Natural killer cell (primary cell): ENCODE measurements at places on chromosomes 11 and 22.

DNA sequence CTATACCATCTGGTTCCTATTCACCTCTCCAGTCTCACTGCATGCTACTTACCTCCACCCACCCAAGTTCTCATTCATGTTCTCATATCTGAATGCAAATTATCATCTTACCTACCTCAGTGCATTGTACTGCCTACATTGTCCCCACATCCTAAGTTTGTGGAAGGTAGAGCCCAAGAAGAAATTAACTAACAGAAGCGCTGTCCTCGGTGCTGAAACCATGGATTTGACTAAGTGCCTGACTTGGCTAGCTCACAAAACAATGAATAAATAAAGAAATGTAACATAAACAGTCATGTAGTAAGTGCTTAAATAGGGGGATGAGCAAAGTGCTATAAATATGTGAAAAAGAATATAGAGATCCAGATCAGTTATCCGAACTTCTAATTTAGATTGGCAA lies 63.2 kb downstream of the GRIA4 start:
- no peak for DNase-seq

GRCh38 chr22:32416556-32417085 lies 4.6 kb upstream of the RTCB start:
- DNase-seq: no peak

- DNase-seq: no peak
Observed at GRCh38 chr22:35467681-35468434, 67.9 kb downstream of the MCM5 start.

GRCh38 chr11:8828580-8829361 lies 82.2 kb upstream of the AKIP1 start:
- no peak for DNase-seq

GRCh38 chr11:67663532-67664212 lies 10.8 kb downstream of the ALDH3B2 start:
- no peak for DNase-seq

DNA sequence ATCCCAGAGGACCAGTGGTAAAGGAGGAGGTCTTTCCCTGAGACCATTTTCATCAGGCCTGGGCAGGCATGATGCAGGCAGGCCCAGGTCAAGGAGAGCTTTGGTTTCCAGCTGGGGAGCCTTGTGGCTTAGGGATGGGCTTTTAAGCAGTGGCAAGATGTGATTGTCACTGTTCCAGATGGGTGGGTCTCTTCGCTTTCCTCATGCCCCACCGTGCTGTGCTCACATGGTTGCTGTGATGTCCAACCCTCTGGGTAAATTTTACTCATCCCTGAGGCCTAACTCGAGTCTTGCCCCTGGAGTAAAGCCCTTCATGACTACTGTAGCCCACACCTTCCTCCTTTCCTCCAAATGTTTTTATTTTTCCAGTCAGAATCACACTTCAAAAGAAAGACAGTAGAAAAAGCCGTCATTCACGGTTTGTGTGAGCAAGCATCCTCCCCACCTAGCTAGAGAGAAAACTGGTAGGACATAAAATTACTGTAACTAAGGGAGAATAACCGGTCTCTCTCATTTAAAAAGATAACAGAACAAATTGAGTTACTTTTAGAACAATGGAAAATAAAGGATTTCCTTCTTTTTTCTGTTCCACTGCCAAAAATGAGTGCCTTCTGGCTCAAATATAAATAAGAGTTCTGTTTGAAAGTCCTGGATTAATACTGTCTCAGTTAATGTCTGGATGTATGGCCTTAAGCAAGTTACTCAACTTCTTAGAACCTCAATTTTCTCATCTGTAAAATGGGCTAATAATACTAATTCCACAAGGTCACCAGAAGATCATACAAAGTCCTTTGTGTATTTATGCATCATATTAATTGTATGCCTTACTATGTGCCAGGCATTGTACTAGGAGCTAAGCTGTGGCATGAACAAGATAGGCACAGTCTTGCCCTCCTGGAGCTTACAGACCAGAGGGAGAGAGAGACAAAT lies 84.9 kb downstream of the ME3 start:
- DNase-seq: no peak

- DNase-seq: no peak
Observed at GRCh38 chr22:17990942-17991341, 33.4 kb downstream of the MICAL3 start.

GRCh38 chr22:28812516-28812915 lies 12.1 kb upstream of the XBP1 start:
- no peak for DNase-seq
